ENCODE measurements at places on chromosomes 1 and 21.
A peak's percentile ranks its signal among the peaks of the same experiment; 100 is the strongest.

DNA sequence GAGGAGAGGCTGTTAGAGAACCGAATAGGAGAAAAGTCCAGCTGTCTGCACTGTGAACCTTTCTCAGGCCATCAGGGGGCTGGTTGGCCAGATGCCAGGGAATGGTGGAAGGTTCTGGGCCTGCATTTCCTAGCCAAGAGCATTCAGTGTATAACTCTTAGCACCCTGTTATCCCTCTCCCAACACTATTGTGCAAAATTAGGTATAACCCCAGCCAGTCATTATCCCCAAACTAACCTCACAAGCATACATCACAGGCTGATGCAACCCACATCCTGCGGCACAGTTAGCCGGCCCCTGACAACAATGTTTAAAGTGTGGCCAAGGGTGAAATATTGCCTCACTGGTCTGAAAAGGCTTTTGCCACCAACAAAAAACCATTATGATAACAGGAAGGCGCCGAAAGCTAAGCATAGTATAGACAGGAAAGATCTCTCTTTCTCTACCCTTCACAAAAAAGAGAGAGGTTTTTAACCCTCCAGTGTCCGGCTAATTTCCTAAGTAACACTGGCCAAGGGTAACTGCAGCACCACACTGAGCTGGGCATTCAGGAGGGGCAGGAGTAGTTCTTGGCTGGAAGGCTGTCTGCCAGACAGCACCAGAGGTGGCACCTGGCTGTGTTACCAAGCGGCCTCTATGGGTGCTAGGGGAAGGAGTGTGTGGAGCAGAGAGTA lies 77.3 kb upstream of the BCAR3 start:
- H3K36me3 ChIP-seq: no peaks in the 10 kb centered on the region
- H3K27ac ChIP-seq: no peak overlapping the region
- no peaks in the 10 kb centered on the region for H3K27me3 ChIP-seq
- peaks cover 10% of the 10 kb centered on the region for H3K4me1 ChIP-seq
- H3K4me3 ChIP-seq: no peak overlapping the region
- DNase-seq: no peak

- no peak overlapping the region for H3K4me3 ChIP-seq
- DNase-seq: peak; percentile 18
- no peaks in the 10 kb centered on the region for H3K27me3 ChIP-seq
- H3K27ac ChIP-seq: no peak overlapping the region
- H3K36me3 ChIP-seq: peaks cover 4% of the 10 kb centered on the region
These were observed 104.7 kb downstream of the CAMTA1 start for GRCh38 chr1:6889875-6890480.

DNA sequence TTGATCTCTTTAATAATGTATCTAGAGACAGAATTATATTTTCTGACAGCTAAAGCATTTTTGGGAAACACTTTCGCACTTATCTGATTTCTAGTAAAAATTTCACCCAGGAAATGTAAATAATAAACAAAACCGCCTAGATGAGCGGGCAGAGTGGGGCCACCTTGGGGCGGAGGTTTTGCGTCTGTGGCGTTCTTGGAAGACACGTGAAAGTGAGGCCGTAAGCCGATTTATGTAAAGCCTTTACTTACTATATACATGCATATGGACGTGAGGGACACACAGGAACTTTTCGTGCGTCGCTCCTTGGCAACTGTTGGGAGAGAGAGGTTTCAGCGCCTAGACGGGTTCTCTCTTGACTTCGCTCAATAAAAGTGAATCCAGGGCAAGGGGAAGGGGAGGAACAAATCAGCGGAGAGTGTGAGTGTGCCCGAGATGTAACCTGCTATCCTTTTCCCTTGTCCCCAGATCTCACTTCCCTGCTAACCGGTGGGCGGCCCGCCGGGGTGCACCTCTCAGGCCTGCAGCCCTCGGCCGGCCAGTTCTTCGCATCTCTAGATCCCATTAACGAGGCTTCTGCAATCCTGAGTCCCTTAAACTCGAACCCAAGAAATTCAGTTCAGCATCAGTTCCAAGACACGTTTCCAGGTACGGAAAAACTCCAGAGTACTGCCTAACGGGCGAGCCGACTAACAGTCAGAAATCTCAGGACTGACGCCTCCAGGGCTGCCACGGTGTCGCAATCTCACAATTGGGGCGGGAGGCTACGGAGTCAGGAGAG lies 1.7 kb downstream of the HLX start:
- H3K36me3 ChIP-seq: no peaks in the 10 kb centered on the region
- peak overlapping the region; percentile 31 for H3K4me3 ChIP-seq
- peaks cover 34% of the 10 kb centered on the region for H3K4me1 ChIP-seq
- no peak for DNase-seq
- no peak overlapping the region for H3K27ac ChIP-seq
- peaks cover 68% of the 10 kb centered on the region for H3K27me3 ChIP-seq

GRCh38 chr1:94828251-94828650 lies 8.1 kb downstream of the SLC44A3 start:
- no peaks in the 10 kb centered on the region for H3K36me3 ChIP-seq
- H3K27ac ChIP-seq: no peak overlapping the region
- no peaks in the 10 kb centered on the region for H3K4me1 ChIP-seq
- H3K4me3 ChIP-seq: no peak overlapping the region
- DNase-seq: no peak

DNA sequence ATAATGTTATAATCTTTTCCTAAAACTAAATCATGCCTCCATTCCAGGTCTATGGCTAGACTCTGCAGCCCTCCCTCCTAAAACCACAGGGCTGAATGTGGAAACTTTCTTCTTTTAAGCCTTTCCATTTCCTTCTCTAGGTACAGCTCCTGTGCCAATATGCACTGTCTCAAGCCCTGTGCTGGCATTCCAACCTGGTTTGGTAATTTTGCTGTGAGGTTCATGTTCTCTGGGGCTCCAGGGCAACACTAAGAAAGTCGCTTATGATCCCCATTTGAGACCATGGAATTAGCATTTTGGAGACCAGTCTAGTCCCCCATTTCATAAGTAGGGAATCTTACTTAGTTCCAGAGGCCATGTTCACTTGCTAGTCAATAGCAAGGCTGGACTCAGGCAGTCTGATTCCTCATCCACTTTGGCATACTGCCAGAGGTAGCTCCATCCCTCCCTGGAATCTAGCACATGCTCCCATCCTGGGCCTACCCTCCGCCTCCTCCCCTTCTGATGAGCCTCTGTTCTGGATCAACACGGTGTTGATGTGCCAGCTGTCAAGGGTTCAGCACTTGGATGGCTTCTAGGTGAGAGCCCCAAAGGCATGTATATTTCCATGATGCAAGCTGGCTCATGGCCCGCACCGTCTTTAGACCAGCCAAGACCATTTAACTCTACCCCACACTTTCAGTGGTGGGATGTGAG lies 36.5 kb downstream of the ZMYND12 start:
- no peak overlapping the region for H3K4me3 ChIP-seq
- no peaks in the 10 kb centered on the region for H3K36me3 ChIP-seq
- no peak overlapping the region for H3K27ac ChIP-seq
- H3K27me3 ChIP-seq: no peaks in the 10 kb centered on the region
- DNase-seq: no peak

DNA sequence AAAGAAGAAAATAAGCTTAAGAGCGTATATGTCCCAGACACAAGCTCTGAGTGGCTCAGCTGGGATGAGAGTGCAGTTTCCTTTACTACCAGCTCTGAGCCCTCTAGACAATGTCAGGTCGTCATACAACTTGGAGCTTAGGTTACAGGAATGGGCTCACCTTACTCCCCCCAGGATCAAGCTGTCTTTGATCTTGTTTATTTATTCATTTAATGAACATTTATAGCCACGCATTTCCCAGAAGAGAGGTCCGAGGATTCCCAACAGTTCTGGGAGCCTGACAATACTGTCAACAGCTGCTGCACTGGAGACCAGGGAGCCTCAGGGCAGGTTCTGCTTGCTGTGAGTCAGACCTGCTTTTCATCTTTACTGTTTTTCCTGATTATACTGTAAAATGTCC lies 378.9 kb downstream of the PLPP3 start:
- no peak overlapping the region for H3K27ac ChIP-seq
- H3K27me3 ChIP-seq: no peaks in the 10 kb centered on the region
- no peaks in the 10 kb centered on the region for H3K36me3 ChIP-seq
- no peak overlapping the region for H3K4me3 ChIP-seq

DNA sequence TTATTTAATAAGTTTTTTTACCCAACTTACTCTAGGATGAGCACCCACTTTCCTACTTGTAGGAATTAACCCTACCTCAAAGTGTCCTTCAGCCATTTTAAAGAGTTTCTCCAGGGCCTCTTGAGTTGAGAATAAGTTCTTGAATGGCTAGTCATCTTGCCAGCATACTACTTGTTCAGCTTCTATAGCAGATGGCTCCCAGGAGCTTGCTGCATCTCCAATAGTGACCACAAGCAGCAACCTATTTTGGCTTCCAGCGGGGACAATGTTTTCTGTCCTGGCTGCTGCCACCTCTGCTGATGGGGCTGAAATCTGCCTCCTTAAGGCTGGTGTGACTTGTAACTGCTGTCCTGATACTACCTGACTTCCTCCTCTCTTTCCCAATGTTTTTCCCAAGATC lies 20.8 kb upstream of the PIK3R3 start:
- DNase-seq: no peak
- H3K27me3 ChIP-seq: no peaks in the 10 kb centered on the region
- H3K27ac ChIP-seq: no peak overlapping the region
- H3K36me3 ChIP-seq: no peaks in the 10 kb centered on the region

DNA sequence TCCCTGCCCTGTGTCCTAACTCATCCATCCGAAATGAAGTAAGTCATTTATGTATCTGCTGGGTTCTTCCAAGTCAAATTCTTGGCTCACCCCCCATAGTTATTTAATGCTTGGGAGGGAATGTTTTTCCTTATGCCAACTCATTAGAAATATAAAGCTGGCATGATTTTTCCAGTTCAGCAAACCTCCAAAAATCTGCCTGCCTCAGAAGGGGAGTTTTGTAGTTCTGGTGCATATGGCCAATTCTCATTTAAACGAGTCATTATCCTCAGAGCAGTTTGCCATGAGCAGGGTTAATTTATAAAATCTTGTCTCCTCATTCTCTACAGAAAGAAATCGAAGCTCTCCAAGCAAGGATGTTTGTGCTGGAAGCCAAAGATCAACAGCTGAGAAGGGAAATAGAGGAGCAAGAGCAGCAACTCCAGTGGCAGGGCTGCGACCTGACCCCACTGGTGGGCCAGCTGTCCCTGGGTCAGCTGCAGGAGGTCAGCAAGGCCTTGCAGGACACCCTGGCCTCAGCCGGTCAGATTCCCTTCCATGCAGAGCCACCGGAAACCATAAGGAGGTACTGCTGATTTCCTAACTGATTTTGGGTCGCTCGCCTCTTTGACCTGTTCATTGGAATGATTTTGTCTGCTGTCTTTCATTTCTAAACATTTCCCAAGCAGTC lies 144.1 kb downstream of the DISC1 start:
- H3K36me3 ChIP-seq: peaks cover 18% of the 10 kb centered on the region
- DNase-seq: no peak
- H3K27me3 ChIP-seq: no peaks in the 10 kb centered on the region
- no peaks in the 10 kb centered on the region for H3K4me1 ChIP-seq

DNA sequence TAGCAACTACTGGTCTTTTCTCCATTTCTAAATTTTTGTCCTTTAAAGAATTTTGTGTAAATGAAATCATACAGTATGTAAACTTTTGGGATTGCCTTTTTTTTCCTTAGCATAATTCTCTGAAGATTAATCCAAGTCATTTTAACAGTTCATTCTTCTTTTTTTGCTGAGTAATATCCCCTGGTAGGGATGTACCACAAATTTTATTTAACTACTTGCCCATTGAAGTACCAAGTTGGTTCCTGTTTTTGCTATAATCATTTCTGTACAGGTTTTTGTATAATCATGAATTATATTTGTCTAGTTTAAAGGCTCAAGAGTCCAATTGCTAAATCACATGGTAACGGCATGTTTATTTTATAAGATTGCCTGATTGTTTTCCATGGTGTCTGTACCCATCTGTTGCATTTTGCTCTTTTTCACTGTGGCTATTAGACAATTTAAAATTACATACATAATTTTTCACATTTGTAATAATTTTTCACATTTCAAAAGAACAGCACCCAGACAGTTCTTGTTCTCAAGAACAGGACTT lies 891.1 kb downstream of the USP25 start:
- no peak overlapping the region for H3K27ac ChIP-seq
- H3K4me1 ChIP-seq: no peaks in the 10 kb centered on the region
- H3K36me3 ChIP-seq: no peaks in the 10 kb centered on the region
- no peaks in the 10 kb centered on the region for H3K27me3 ChIP-seq
- no peak overlapping the region for H3K4me3 ChIP-seq

- no peaks in the 10 kb centered on the region for H3K36me3 ChIP-seq
- peaks cover 47% of the 10 kb centered on the region for H3K4me1 ChIP-seq
- no peak overlapping the region for H3K4me3 ChIP-seq
- no peak overlapping the region for H3K27ac ChIP-seq
- H3K27me3 ChIP-seq: peaks cover 50% of the 10 kb centered on the region
- no peak for DNase-seq
These were observed 1.5 kb downstream of the MXRA8 start for GRCh38 chr1:1356796-1357401.

- no peak overlapping the region for H3K4me3 ChIP-seq
- peaks cover 34% of the 10 kb centered on the region for H3K36me3 ChIP-seq
- no peak for DNase-seq
- H3K4me1 ChIP-seq: peaks cover 8% of the 10 kb centered on the region
- no peak overlapping the region for H3K27ac ChIP-seq
These were observed 890 bp downstream of the GJC2 start for GRCh38 chr1:228150461-228151179.

GRCh38 chr1:230122366-230123279 lies 55.6 kb downstream of the GALNT2 start:
- no peaks in the 10 kb centered on the region for H3K36me3 ChIP-seq
- H3K4me3 ChIP-seq: no peak overlapping the region
- no peaks in the 10 kb centered on the region for H3K27me3 ChIP-seq
- DNase-seq: no peak
- H3K4me1 ChIP-seq: peaks cover 26% of the 10 kb centered on the region

GRCh38 chr1:18978706-18979105 lies 22.2 kb upstream of the IFFO2 start:
- no peak for DNase-seq
- H3K27ac ChIP-seq: no peak overlapping the region
- peaks cover 3% of the 10 kb centered on the region for H3K27me3 ChIP-seq
- H3K4me1 ChIP-seq: no peaks in the 10 kb centered on the region

DNA sequence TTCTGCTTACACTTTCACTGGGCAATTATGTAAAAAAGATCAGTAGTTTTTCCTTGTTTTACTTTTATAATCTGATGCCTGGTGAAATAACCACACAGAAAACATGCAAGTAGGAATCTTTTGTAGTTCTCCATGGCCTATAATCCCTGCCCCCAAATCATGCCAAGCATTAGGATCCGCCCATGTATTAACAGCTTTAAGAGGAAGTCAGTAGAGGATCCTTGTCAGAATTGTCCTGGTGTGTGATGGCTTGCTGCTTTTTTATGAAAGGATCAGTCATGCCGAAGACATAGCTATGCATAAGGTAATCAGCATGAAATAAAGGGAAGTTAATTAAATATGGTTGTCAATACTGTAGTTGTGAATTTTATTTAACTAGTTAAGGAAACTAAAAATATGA lies 20.0 kb downstream of the ADGRL2 start:
- H3K36me3 ChIP-seq: no peaks in the 10 kb centered on the region
- H3K4me1 ChIP-seq: no peaks in the 10 kb centered on the region
- DNase-seq: no peak
- H3K4me3 ChIP-seq: no peak overlapping the region
- no peak overlapping the region for H3K27ac ChIP-seq
